Renal cortical epithelial cell (primary cell): ENCODE measurements at places on chromosomes 2 and 18. TPM values are rescaled to one million over a fixed set of nuclear protein-coding genes. Genes with fewer than 3 reads are reported as not detected.

GRCh38 chr2:46284796-46285195 is 12.4 kb upstream of the EPAS1 start:
- DNase-seq: no peak

MYO5B gene
- total RNA-seq: 50.0 and 79.2 TPM in 2 replicates

- DNase-seq: no peak
These were observed 380.6 kb downstream of the TSN start for GRCh38 chr2:122136056-122136455.

DNA sequence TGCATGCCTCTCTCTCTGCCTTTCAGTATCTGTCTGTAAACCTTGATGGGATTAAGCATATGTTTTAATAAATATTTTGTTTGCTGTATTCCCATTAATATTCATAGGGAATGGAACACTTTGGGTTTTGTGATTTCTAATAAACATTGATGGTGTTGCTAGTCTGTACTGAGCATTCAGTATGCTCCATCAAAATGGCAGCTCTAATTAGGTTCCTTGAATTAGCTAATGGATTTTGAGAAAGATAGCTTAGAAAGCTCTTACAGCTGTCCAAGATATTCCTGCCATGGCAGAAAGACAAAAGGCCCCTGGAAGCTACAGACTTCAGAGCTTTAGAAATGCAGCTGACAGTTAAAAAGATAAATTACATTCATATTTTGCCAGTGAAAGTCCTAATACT is 199.2 kb upstream of the NRP2 start:
- DNase-seq: no peak

- DNase-seq: peak; percentile 7
These were observed 256.7 kb downstream of the HDAC4 start for GRCh38 chr2:239143858-239144712.

CD8B2 gene
- total RNA-seq: not detected in 2 replicates

DNA sequence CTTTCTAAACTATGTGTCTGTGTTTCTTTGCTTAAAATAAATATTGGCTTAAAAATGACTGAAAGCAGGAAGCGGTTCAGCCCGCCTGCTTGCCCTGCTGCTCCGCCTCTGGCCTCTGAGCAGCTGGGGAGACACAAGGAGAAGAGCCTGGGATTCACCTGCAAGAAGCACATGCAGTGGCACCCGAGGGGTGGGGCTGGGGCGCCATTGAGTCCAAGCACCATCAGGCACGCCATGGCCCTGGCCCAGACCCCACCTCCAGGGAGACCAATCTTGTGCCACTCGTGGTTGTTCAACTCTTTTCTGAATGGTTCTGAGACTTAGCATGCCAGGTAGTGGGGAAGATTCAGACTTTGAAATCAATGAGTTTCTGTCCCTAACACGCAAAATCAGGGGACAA is 495.5 kb upstream of the MYT1L start:
- no peak for DNase-seq

- peak; percentile 58 for DNase-seq
These were observed 13.7 kb upstream of the GMCL1 start for GRCh38 chr2:69815717-69816116.

DNA sequence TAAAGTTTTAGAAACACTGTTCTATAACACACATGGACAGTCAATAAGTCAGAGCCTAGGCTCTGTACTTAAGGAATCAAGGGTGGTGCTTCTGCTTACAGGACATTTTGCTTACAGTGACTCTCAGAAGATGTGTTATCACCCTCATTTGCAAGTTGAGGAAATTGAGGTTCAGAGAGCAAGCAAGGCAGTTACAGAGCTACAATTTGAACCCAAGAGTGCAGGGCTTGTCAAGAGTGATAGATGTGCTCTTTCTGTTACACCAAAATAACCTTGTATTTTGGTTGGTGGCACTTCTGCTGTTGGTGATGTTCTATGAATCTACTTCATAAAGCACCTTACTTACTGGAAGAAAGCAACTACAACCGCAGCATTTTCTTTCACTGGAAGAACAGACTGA is 170.2 kb downstream of the THADA start:
- no peak for DNase-seq

DNA sequence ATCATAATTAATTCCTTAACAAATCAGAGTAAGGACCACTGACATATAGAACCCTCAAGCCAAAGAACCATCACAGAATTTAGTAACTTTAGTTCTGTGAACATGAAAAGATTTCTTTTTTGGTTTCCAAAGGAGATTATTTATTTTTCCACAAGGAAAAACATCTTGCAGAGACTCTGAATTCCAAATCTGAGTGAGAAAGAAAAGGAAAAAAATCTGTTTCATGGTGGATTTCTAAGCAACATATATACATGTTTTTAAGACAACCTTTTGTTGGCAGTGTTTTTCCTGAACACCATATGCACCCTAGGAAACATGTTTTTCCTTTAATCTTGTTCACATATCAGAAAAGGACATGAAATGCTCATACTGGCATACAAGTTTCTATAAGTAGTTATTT is 149.8 kb downstream of the AGPS start:
- DNase-seq: no peak
